Glutamatergic neuron (in vitro differentiated cells): ENCODE measurements at places on chromosomes 7 and 10.

DNA sequence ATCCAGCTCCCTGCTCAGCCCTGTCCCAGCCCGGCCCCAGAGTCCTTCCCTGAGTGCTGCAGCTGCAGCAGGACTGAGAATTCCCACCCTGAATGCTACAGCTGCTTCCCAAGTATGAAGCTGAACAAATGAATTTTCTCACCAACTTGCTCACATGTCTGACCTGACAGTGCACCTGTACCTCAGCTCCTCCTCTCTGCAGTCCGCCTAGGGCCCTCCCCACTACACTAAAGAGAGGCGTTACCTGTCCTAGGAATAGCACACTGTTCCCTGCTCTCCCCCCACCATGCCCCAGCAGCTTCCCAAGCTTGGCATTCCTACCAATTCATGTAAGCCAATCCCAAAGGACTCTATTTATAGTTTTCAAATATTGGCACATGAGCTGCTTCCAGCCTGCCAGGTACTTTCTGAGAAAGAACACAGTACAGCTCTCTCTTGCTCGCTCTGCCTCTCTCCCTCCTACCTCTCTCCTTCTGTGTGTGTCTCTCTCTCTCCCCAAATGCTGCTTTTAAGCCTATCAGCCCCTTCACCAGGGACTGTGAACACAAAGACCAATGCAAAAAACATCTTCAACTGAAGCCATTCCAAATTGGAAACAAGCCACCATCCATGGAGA, 400.1 kb downstream of the TNS3 start:
- no peak for DNase-seq

DNA sequence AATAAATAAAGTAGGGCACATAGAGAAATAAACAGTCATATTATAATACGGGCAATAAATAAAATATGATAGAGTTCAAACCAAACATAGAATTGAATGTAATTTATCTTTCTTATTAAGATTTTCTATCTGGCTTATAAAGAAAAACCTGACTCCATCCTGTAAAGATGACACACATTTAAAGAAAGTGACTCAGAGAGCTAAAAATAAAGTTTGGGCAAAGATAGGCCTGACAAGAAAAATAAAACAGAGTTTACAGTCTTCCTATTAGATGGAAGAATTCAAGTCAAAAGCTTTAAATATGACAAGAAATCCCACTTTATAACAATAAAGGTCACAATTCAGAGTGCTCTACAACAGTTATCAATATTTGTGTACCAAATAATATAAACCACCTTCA, 580.6 kb downstream of the PHTF2 start:
- DNase-seq = no peak

DNA sequence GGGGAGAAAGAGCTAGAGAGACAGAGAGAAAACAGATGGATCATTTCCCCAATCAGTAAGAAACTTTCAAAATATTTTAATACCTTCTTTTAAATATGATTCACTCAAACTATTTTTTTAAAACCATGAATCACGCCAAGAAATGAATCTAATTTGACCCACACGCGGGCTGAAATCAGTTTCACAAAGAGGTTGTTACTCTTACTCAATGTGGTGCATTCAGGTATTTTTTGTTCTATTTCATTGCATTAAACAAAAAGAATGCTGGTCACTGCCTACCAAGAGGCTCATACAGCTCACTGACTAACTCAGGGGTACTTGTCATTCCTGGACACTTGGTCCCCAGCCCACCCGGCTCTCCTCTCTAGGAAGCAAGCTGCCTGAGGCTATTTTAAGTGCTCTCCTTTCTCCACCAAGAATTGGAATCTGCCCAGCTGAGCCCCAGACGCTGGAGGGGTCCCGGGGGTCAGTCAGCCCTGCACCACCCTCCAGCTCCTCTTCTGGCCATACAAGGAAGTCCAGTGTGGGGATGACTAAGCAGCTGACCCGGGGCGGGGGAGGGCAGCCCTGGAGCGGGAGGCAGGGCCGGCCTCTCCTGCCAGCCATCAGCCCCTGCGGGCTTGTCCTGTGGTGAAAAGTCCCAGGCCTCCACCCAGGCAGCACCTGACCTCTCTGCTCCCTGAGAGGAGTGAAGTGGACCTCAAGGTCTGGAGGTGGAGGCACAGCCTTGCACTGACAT, 21.7 kb upstream of the PFKP start:
- DNase-seq = peak; percentile 89

GRCh38 chr7:153698046-153698445, 354.2 kb upstream of the DPP6 start:
- no peak for DNase-seq

DNA sequence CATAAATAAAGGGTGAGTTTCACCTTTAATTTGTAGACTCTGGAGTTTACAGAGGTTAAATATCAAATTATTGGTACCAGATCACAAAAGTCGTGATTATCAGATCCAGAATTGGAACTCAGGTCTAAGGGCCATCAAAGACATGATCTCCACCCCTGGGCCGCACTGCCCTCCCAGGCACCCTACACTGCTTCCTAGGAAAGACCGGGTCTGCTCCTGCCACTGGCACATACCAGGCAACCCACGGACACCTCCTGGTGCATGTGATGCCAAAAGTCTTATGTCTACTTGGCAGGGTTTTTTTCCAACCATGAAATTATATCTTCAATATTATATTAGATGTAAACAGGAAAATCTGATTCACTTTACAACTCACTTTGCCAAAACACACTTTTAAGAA, 452.8 kb downstream of the PTPRN2 start:
- DNase-seq = no peak

DNA sequence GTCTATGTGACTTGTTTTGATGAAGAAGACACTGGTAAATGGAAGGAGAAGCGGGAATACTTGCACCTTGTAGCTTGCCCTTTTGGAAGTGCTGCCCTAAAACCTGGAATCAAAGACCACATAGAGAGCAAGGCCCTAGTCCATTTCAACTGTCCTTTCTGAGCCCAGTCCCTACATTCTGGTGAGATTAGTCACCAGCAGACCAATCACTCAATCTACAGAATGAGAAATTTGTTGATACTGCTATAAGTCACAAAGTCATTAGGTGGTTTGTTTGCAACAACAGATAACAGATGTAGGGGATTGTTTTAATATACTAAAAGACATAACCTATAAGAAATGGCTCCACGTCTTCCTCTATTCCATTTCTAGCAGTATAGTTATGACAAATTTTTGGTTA, 33.6 kb downstream of the WASL start:
- no peak for DNase-seq

- no peak for DNase-seq
These were observed 29.7 kb upstream of the GSDME start for GRCh38 chr7:24786941-24787340.

DNA sequence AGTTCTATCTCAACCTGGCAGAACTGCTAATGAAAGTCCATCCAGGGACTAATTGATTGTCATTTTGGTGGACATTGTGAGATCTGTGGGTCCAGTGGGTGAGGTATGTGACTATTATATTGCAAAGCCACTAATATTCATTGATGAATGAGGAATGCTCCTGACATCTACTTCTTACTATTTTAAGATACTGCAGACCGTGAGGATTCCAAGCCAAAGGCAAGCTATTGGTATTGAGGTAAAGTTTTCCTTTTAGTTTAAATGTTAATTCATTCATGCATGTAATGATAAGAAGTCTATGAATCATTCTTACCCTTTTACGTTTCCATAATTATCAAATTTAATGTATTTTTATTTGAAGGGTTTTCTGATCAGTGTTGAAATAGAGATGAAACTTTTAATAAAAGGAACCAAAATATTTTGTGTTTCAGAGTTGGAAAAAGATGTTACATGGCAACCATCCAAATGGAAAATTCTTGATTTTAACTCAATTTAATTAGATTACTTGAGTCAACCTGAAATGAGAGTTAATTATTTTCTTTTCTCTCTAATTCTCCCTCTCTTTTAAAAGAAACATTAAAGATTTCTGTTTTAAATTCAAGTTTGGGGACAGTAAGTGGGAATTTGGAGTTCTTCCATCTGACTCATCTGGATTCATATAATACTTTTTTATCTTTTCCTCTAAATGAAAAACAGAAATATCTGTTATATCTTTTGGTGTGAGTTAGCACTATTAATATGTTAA, 39.6 kb downstream of the NUP205 start:
- no peak for DNase-seq

GRCh38 chr7:99837649-99838361, 10.0 kb downstream of the CYP3A43 start:
- DNase-seq = no peak

DNA sequence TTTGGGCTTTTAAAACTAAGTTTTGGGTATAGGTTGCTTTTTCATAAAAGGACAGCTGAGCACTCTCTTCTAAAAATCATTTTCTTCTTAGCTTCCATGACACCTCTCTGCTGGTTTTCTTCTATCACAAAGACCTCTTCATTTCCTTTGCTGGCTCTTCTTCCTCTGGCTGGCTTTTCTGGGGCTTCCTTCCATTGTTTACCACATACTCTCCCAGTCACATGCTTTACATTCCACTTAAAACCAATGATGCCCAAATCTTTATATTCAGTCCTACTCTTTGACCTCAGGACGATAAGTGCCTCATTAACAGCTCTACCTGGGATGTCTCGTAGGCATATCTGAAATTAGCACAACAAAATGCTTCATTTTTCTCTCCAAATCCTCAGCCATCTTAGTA, 26.8 kb downstream of the FAM133B start:
- no peak for DNase-seq

DNA sequence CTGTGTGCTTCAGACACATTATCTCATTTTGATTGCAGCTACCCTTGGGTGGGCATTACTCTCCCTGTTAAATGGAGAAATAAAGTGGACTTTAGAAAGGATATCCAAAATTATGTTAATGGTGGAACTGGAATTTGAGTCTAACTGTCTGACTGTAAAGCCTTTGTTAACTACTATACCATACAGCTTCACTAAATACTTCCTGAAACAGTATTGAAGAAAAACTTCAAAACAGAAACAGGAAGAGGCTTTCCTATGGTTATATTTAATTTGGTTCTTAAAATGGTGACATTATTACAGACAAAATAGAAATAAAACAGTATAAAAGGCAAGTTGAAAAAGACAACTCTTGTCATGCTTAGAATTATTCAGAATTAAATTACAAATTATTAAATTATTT, 25.0 kb downstream of the SPAG6 start:
- DNase-seq = no peak

DNA sequence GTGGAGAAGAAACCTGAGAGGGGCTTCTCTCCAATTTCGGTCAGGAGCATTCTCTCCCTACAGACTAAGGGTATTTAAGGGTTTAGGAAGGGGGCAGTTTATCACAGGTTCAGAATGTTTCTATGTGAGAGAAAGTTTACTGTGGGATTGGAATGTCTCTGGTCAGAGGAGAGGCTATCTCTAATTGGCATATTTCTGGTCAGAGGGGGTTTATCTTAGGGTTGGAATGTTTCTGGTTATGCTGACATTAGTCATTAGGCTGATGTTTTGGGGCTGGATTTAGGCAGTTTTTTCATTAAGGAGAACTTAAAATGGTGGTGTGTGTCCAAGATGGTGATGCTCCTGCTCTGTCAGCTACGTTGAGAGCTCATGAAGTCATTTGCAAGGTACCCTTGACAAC, 758.0 kb downstream of the TYW1 start:
- DNase-seq = no peak

DNA sequence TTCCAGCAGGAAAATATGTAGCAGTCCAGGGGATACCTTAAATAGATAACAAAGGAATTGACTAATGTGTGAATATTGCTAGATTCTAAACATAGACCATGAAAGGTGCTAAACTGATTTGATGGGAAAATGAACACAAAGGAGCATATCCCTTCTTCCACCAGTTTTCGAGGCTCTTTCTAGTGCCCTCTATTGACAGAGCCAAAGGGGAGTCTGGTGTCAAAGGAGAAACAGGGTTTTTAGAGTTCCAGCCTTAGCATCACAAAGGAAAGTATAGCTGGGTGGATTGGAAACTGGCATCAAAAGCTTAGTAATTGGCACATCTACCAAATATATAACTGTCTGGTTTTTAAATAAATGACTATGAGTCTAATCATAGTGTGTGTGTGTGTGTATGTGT, 636.8 kb downstream of the ETV1 start:
- no peak for DNase-seq

- DNase-seq = peak; percentile 46
These were observed at the start of gene NKX1-2 for GRCh38 chr10:124450012-124450782. Gene NKX1-2 (minus strand): TSS chr10:124450035. CDS start chr10:124449943, 92 bp downstream.
